ENCODE measurements at places on chromosomes 2 and 18.

DNA sequence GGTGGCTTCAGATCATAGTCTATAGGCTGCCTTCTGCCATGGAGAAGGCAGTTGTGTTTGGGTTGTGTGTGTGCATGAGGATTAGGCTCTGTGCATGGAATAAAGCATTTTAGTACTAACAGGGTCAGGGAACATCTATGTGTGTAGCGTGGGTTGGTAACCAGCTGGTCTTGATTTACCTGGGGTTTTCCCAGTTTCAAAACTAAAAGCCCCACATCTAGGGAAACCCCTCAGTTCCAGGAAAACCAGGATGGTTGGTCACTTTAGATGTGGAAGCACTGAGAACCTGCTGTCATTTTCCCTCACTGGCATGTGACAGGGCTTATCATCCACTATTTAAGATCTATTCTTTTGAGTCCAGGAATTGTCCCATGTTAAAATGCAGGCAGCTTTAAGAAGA, 116.3 kb downstream of the POLE4 start:
- H3K36me3 ChIP-seq, result no peaks in the 10 kb centered on the region
- no peaks in the 10 kb centered on the region for H3K27me3 ChIP-seq
- no peak overlapping the region for H3K27ac ChIP-seq

DNA sequence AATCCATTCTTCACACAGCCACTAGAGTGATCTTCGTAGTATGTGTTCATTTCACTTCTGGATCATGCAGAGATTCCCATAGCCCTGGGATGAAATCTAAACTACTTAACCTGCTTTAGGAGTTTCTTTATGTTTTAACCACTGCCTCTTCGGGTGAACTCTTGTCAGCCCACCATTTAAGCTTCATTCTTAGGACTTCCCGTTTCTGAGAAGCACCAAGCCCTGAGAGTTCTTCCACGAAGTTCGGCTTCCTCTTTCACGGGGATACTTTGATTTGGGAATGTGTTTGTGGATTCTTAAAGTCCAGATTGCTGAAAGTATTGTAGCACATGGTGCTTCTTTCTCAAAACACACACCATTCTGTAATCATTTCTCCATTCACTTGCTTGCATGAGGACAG, 205.0 kb downstream of the UBE2E3 start:
- H3K4me3 ChIP-seq, result no peak overlapping the region
- H3K4me1 ChIP-seq, result no peaks in the 10 kb centered on the region
- no peaks in the 10 kb centered on the region for H3K36me3 ChIP-seq
- H3K27ac ChIP-seq, result no peak overlapping the region
- DNase-seq, result no peak

GRCh38 chr2:192087398-192087958, 107.3 kb downstream of the TMEFF2 start:
- no peak for DNase-seq
- H3K27ac ChIP-seq, result no peak overlapping the region
- H3K4me1 ChIP-seq, result peaks cover 28% of the 10 kb centered on the region
- H3K4me3 ChIP-seq, result no peak overlapping the region

- no peak overlapping the region for H3K27ac ChIP-seq
- H3K4me3 ChIP-seq, result no peak overlapping the region
- no peak for DNase-seq
- no peaks in the 10 kb centered on the region for H3K36me3 ChIP-seq
Observed at GRCh38 chr2:197339496-197340220, 29.1 kb upstream of the ANKRD44 start.

DNA sequence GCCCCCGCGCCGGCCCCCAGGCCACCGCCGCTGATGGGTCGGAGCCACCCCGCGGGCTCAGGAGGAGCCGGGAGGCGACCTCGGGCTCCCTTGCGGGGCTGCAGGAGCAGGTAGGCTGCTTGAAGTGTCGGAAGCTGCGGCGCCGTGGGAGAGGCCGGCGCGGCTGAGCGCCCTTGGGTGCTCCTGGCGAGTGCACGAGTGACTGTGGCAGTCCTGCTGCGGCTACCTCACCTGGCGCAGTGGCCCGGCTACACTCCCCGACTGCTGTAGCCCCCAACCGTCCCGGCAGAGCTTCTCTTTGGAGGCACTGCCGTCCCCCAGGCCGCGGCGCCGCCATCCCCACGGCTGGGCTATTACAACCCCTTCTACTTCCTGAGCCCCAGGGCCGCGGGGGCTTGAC, 10.0 kb upstream of the LYPD6 start:
- peaks cover 7% of the 10 kb centered on the region for H3K4me1 ChIP-seq
- H3K4me3 ChIP-seq, result no peak overlapping the region
- H3K27me3 ChIP-seq, result no peaks in the 10 kb centered on the region
- no peak for DNase-seq
- no peaks in the 10 kb centered on the region for H3K36me3 ChIP-seq

GRCh38 chr2:25336383-25336841, 5.3 kb downstream of the DNMT3A start:
- no peaks in the 10 kb centered on the region for H3K36me3 ChIP-seq
- no peak for DNase-seq
- H3K27me3 ChIP-seq, result 0 out of 2 replicates have a peak, but pooled peaks cover 3% of the 10 kb centered on the region
- peaks cover 41% of the 10 kb centered on the region for H3K4me1 ChIP-seq
- no peak overlapping the region for H3K27ac ChIP-seq

GRCh38 chr18:6748241-6748640, 18.7 kb downstream of the ARHGAP28 start:
- no peaks in the 10 kb centered on the region for H3K36me3 ChIP-seq
- H3K27me3 ChIP-seq, result no peaks in the 10 kb centered on the region
- H3K27ac ChIP-seq, result no peak overlapping the region
- H3K4me3 ChIP-seq, result no peak overlapping the region
- no peak for DNase-seq

DNA sequence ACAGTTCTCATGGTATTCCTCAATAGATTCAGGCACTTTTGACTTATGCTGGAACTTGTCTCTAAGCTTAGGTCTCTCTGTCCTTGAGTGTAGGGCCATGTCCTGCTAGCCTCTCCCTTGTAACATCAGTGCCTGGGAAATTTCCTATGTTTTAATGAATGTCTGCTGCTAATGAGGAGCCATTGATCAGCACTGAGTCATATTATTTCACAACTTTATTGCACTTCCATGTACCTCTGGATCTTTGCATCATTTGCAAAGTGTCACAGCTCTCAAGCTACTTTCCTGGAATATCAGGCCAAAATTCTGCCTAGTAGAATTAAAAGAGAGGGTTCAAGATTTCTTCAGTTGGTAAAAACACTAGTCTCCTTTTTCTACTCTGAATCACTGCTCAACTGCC, 102.5 kb downstream of the GAREM1 start:
- no peak overlapping the region for H3K27ac ChIP-seq
- H3K4me1 ChIP-seq, result peaks cover 4% of the 10 kb centered on the region
- no peaks in the 10 kb centered on the region for H3K27me3 ChIP-seq
- no peak for DNase-seq
- no peaks in the 10 kb centered on the region for H3K36me3 ChIP-seq

GRCh38 chr2:68796295-68796905, 61.8 kb downstream of the ARHGAP25 start:
- H3K27me3 ChIP-seq, result no peaks in the 10 kb centered on the region
- no peak overlapping the region for H3K27ac ChIP-seq
- H3K4me3 ChIP-seq, result no peak overlapping the region
- H3K4me1 ChIP-seq, result no peaks in the 10 kb centered on the region
- DNase-seq, result no peak
- no peaks in the 10 kb centered on the region for H3K36me3 ChIP-seq

- no peak overlapping the region for H3K4me3 ChIP-seq
- DNase-seq, result no peak
- no peak overlapping the region for H3K27ac ChIP-seq
- H3K36me3 ChIP-seq, result no peaks in the 10 kb centered on the region
- no peaks in the 10 kb centered on the region for H3K27me3 ChIP-seq
Observed at GRCh38 chr2:128408349-128409305, 90.0 kb upstream of the HS6ST1 start.

GRCh38 chr2:183124957-183125255, 663 bp downstream of the NUP35 start:
- peaks cover 20% of the 10 kb centered on the region for H3K4me1 ChIP-seq
- peak overlapping the region; percentile 81 for H3K4me3 ChIP-seq
- no peaks in the 10 kb centered on the region for H3K27me3 ChIP-seq
- H3K36me3 ChIP-seq, result peaks cover 10% of the 10 kb centered on the region
- DNase-seq, result no peak

GRCh38 chr18:49640741-49641140, 78.9 kb downstream of the LIPG start:
- H3K4me3 ChIP-seq, result no peak overlapping the region
- DNase-seq, result no peak
- no peaks in the 10 kb centered on the region for H3K36me3 ChIP-seq

DNA sequence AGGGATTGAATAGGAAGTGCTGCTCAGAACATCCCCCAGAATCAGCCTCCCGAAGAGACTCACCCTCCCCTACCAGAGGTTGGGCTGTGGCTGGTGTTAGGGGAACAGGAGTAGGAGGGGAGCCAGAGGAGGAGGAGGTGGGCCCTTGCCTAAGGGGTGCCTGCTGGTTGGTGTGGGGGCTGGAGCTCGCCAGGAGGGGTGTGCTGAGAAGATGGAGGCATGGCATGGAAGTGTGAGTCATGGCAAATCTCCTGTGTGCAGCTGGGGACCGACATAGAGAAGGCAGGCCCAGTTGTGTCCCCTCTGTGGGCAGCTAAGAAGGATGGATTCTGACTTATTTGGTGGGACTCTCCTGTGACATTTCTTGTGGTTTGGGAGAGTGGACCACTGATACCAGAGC, 73.7 kb downstream of the DGKD start:
- H3K4me1 ChIP-seq, result no peaks in the 10 kb centered on the region
- no peaks in the 10 kb centered on the region for H3K36me3 ChIP-seq
- no peak for DNase-seq
- no peak overlapping the region for H3K27ac ChIP-seq
- no peak overlapping the region for H3K4me3 ChIP-seq
- no peaks in the 10 kb centered on the region for H3K27me3 ChIP-seq

DNA sequence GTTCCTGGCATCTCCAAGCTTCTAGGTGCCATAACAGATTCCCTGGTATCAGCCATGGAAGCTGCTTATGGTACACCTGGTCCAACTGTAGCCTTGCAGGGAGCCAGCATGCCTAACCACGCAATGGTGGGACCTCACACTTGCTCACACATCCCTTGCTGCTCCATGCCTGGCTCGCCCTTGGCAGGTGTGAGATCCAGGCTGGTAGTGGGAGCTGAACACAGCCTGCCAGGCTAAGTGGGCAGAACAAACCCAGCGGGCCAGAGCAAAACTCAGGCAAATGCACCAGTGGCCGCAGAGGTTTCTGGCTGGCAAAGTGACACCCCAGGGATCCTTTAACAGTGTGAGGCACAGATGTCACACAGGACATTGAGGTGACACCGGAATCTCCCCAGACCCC, 185.8 kb downstream of the NDUFA10 start:
- H3K4me3 ChIP-seq, result no peak overlapping the region
- no peaks in the 10 kb centered on the region for H3K4me1 ChIP-seq
- H3K36me3 ChIP-seq, result no peaks in the 10 kb centered on the region

- no peaks in the 10 kb centered on the region for H3K27me3 ChIP-seq
- peak overlapping the region; percentile 75 for H3K4me3 ChIP-seq
- peak overlapping the region; percentile 20 for H3K27ac ChIP-seq
Observed at GRCh38 chr18:24270358-24270936, 127.2 kb downstream of the OSBPL1A start.

- peak overlapping the region; percentile 86 for H3K27ac ChIP-seq
- DNase-seq, result peak; percentile 23
- H3K36me3 ChIP-seq, result no peaks in the 10 kb centered on the region
- H3K27me3 ChIP-seq, result no peaks in the 10 kb centered on the region
- H3K4me3 ChIP-seq, result no peak overlapping the region
Observed at GRCh38 chr2:163697846-163698637, 37.8 kb downstream of the FIGN start.

GRCh38 chr2:169741-170140, 94.1 kb downstream of the SH3YL1 start:
- H3K4me3 ChIP-seq, result no peak overlapping the region
- H3K36me3 ChIP-seq, result no peaks in the 10 kb centered on the region
- no peak overlapping the region for H3K27ac ChIP-seq
- no peak for DNase-seq

All from GM23338 (cell line).